Dermis blood vessel endothelial cell (primary cell): ENCODE measurements at places on chromosomes 6 and 20. TPM values are rescaled to one million over a fixed set of nuclear protein-coding genes. Genes with fewer than 3 reads are reported as not detected.

The VPS52 gene
- total RNA-seq, result 33.7 and 38.5 TPM in 2 replicates

The HCK gene
- not detected in 2 replicates for total RNA-seq

The NHSL1 gene
- 45.1 and 78.7 TPM in 2 replicates for total RNA-seq

The C20orf144 gene
- 0.05 TPM in 1 of 2 replicates, not detected in the other for total RNA-seq

The KCNK16 gene
- total RNA-seq, result not detected in 2 replicates

The ATP5F1E gene
- 41.8 and 42.7 TPM in 2 replicates for total RNA-seq

The TMEM217 gene
- 12.1 and 12.4 TPM in 2 replicates for total RNA-seq

The IL17F gene
- total RNA-seq, result not detected in 2 replicates

The TXLNB gene
- 0.68 and 0.74 TPM in 2 replicates for total RNA-seq

The AIF1 gene
- total RNA-seq, result not detected in 2 replicates

The TTBK1 gene
- total RNA-seq, result 0.05 TPM in 1 of 2 replicates, not detected in the other

The SRC gene
- total RNA-seq, result 1.5 and 4.1 TPM in 2 replicates

The NOL7 gene
- total RNA-seq, result 72.8 and 75.2 TPM in 2 replicates

The SLC52A3 gene
- 0.23 TPM in 1 of 2 replicates, not detected in the other for total RNA-seq

The KCNB1 gene
- total RNA-seq, result under 0.01 TPM in 1 of 2 replicates, not detected in the other

The CENPB gene
- 115 and 124 TPM in 2 replicates for total RNA-seq

The SUPT3H gene
- 5.4 and 6.5 TPM in 2 replicates for total RNA-seq

The RIPPLY2 gene
- 0.42 TPM in 1 of 2 replicates, not detected in the other for total RNA-seq

The TAGAP gene
- total RNA-seq, result not detected in 2 replicates

The MYCT1 gene
- 112 and 162 TPM in 2 replicates for total RNA-seq

The RAB44 gene
- under 0.01 TPM in 1 of 2 replicates, not detected in the other for total RNA-seq

The SAPCD1 gene
- total RNA-seq, result 1.4 and 2.4 TPM in 2 replicates

The NELFCD gene
- 53.4 and 66.6 TPM in 2 replicates for total RNA-seq

The SUMO4 gene
- total RNA-seq, result 1.0 and 1.3 TPM in 2 replicates

The SLC12A5 gene
- total RNA-seq, result 0.17 and 0.47 TPM in 2 replicates

The SLA2 gene
- total RNA-seq, result not detected in 2 replicates

The PPP1R14C gene
- not detected in 2 replicates for total RNA-seq

The COL21A1 gene
- total RNA-seq, result 0.05 and 0.34 TPM in 2 replicates

The PRKN gene
- total RNA-seq, result 0.34 and 0.56 TPM in 2 replicates

The SLC32A1 gene
- total RNA-seq, result 0.05 TPM in 1 of 2 replicates, not detected in the other

The IMPG1 gene
- not detected in 2 replicates for total RNA-seq

The SPEF1 gene
- 0.05 TPM in 1 of 2 replicates, not detected in the other for total RNA-seq

The LINC00237 gene
- total RNA-seq, result not detected in 2 replicates

The RIPOR2 gene
- under 0.01 TPM in 1 of 2 replicates, not detected in the other for total RNA-seq

The GLP1R gene
- total RNA-seq, result not detected in 2 replicates

The CLDN20 gene
- not detected in 2 replicates for total RNA-seq
